ENCODE measurements at places on chromosomes 13 and 19. TPM values are rescaled to one million over a fixed set of nuclear protein-coding genes. Genes with fewer than 3 reads are reported as not detected.

Gene PDX1
- total RNA-seq = not detected

Gene IGFL4
- total RNA-seq = 0.70 TPM

Gene PRRG2
- total RNA-seq = 1.0 TPM

Gene COX7A1
- total RNA-seq = not detected

Gene GPC6
- 13.4 TPM for total RNA-seq

DNA sequence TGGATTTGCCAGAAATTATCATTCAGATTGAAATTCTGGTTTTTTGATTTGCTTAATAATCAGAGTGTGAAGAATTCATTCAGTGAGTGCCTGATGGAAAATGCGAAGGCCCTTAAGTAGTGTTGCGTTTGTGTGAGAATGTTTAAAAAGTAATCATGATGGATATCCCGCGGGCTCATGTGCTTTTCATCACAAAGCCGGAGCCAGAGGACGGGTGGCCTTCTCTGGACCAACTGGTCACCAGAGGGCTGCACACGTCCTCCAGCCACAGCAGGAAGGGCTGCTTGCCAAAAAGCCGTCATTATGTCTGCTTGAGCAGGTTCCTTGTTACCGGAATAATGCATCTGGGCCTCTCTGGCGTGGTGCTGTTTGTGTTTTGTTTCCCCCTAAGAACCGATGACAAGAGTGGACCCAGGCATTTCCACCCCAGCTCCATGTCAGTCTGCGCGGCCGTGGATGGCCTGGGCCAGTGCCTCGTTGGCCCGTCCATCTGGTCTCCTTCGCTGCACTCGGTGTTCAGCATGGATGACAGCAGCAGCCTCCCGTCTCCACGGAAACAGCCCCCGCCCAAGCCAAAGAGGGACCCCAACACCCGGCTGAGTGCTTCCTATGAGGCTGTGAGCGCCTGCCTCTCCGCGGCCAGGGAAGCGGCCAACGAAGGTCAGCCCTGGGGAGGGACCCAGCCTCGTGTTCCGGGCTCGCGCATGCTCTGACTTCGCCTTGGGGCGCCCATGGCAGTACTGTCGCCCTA is 497.7 kb downstream of the MYO16 start:
- H3K27me3 ChIP-seq = no peaks in the 10 kb centered on the region
- H3K4me1 ChIP-seq = peaks cover 46% of the 10 kb centered on the region
- DNase-seq = no peak
- no peak overlapping the region for H3K27ac ChIP-seq

DNA sequence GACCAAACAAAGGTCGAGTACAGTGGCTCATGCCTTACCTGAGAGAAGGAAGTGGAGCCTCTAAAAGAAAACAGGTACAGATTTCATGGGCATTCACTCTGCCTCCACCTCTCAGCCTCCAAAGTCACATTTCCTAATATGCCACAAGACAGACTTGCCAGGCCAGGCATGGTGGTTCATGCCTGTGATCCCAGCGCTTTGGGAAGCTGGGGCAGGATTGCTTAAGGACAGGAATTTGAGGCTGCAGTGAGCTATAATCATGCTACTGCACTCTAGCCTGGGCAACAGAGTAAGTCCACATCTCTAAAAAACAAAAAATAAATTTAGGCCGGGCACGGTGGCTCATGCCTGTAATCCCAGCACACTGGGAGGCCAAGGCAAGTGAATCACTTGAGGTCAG is 10.9 kb upstream of the DNMT1 start:
- no peak overlapping the region for H3K27ac ChIP-seq
- H3K4me3 ChIP-seq = no peak overlapping the region
- no peaks in the 10 kb centered on the region for H3K4me1 ChIP-seq
- no peak for DNase-seq
- H3K36me3 ChIP-seq = no peaks in the 10 kb centered on the region
- no peaks in the 10 kb centered on the region for H3K27me3 ChIP-seq

GRCh38 chr19:10593820-10594637 is 6.9 kb upstream of the AP1M2 start:
- no peaks in the 10 kb centered on the region for H3K36me3 ChIP-seq
- peak overlapping the region; percentile 57 for H3K27ac ChIP-seq
- no peak for DNase-seq
- H3K4me3 ChIP-seq = peak overlapping the region; percentile 28
- peaks cover 13% of the 10 kb centered on the region for H3K27me3 ChIP-seq

DNA sequence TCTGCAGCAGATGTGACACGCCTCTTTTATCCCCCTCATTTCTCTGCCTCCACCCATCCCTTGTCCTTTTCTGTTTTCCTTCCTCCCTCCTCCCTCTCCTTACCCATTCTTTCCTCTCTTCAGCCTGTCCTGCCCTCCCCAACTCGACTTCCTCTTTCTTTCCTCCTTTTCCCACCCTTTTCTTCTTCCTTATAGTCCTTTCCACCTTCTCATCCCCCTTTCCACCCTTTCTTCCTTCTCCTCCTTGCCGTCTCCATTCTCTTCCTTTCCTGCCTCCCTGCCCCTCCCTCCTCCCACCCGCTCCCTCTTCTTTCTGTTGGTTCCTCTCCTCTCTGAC is 688 bp upstream of the ZNF71 start:
- peaks cover 12% of the 10 kb centered on the region for H3K4me1 ChIP-seq
- DNase-seq = no peak
- H3K27ac ChIP-seq = no peak overlapping the region
- H3K36me3 ChIP-seq = peaks cover 42% of the 10 kb centered on the region
- peaks cover 5% of the 10 kb centered on the region for H3K27me3 ChIP-seq

GRCh38 chr13:51603716-51604115 is 19.5 kb downstream of the WDFY2 start:
- peaks cover 22% of the 10 kb centered on the region for H3K4me1 ChIP-seq
- H3K27ac ChIP-seq = no peak overlapping the region
- H3K36me3 ChIP-seq = peaks cover 14% of the 10 kb centered on the region
- DNase-seq = no peak

GRCh38 chr19:27753622-27754021 is 1459.3 kb downstream of the UQCRFS1 start:
- no peak overlapping the region for H3K4me3 ChIP-seq
- no peak overlapping the region for H3K27ac ChIP-seq
- DNase-seq = no peak
- no peaks in the 10 kb centered on the region for H3K4me1 ChIP-seq
- no peaks in the 10 kb centered on the region for H3K27me3 ChIP-seq
- peaks cover 9% of the 10 kb centered on the region for H3K36me3 ChIP-seq

GRCh38 chr19:4215807-4216206 is 13.5 kb upstream of the EBI3 start:
- no peaks in the 10 kb centered on the region for H3K36me3 ChIP-seq
- no peak overlapping the region for H3K4me3 ChIP-seq
- peaks cover 35% of the 10 kb centered on the region for H3K27me3 ChIP-seq
- no peaks in the 10 kb centered on the region for H3K4me1 ChIP-seq
- DNase-seq = no peak
- no peak overlapping the region for H3K27ac ChIP-seq

- peaks cover 12% of the 10 kb centered on the region for H3K36me3 ChIP-seq
- no peak for DNase-seq
- H3K27ac ChIP-seq = no peak overlapping the region
- peaks cover 46% of the 10 kb centered on the region for H3K4me1 ChIP-seq
These were observed 3.3 kb downstream of the PCDH17 start for GRCh38 chr13:57634839-57635165.

DNA sequence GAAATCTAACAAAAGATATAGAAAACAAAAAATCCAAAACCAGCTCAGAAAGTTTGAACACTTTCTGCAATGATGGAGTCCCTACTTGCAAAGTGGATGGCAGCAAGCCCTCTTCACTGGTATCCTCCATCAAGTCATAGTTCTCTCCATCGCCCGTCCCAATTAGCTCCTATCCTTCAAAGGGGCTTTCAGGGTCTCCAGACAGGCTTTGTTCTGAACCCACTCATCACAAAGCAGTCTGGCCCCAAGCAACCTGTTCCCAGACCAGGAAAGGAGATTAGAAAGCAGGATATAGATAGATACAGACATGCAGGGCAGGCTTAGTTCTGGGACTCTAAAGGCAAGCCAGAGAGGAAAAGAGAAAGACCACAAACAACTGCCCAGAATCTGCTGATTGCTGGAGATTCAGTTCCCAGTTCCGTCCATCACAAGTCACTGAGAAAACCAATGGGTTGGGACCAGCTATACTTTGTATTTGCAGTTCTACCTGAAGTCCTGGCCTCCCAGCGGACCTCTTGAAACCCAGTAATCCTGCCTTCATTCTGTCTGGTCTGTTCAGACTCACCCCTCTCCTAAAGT is 47.2 kb upstream of the EPHX3 start:
- H3K36me3 ChIP-seq = no peaks in the 10 kb centered on the region
- H3K4me1 ChIP-seq = peaks cover 63% of the 10 kb centered on the region
- H3K27me3 ChIP-seq = no peaks in the 10 kb centered on the region
- DNase-seq = no peak

GRCh38 chr19:35756377-35757230 is at the start of gene HSPB6:
TSS of gene HSPB6 (minus strand) at chr19:35757029. CDS start at chr19:35757008, 21 bp downstream.
- no peaks in the 10 kb centered on the region for H3K36me3 ChIP-seq
- H3K27ac ChIP-seq = peak within 1 kb of the TSS; percentile 90
- H3K27me3 ChIP-seq = peaks cover 2% of the 10 kb centered on the region
- H3K4me3 ChIP-seq = peak within 1 kb of the TSS; percentile 97
- DNase-seq = no peak

GRCh38 chr19:36152019-36152351 is 262 bp downstream of the COX7A1 start:
- no peak overlapping the region for H3K27ac ChIP-seq
- no peak for DNase-seq

- no peaks in the 10 kb centered on the region for H3K36me3 ChIP-seq
- no peak overlapping the region for H3K27ac ChIP-seq
- H3K4me3 ChIP-seq = no peak overlapping the region
- no peaks in the 10 kb centered on the region for H3K4me1 ChIP-seq
These were observed 14.1 kb upstream of the MYH14 start for GRCh38 chr19:50189331-50189730.

DNA sequence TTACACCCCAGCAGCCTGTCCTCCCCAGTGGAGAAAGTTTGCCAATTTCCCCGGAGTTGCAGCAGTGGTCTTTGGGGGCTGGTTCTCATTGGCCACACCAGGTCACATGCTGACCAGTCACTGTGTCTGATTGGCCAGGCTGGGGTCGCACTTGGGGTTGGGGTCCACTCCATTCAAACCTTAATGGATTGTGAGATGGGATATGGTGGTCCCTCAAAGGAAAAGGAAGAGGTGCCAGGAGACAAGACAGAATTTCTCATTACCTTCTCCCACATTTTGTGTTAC is 3.4 kb downstream of the PPM1N start:
- peak overlapping the region; percentile 61 for H3K4me3 ChIP-seq
- H3K4me1 ChIP-seq = peaks cover 23% of the 10 kb centered on the region
- no peak for DNase-seq
- H3K36me3 ChIP-seq = no peaks in the 10 kb centered on the region

- peaks cover 21% of the 10 kb centered on the region for H3K4me1 ChIP-seq
- DNase-seq = no peak
- H3K27ac ChIP-seq = no peak overlapping the region
- no peak overlapping the region for H3K4me3 ChIP-seq
- H3K27me3 ChIP-seq = no peaks in the 10 kb centered on the region
These were observed 134.0 kb downstream of the COG6 start for GRCh38 chr13:39789451-39789850.

DNA sequence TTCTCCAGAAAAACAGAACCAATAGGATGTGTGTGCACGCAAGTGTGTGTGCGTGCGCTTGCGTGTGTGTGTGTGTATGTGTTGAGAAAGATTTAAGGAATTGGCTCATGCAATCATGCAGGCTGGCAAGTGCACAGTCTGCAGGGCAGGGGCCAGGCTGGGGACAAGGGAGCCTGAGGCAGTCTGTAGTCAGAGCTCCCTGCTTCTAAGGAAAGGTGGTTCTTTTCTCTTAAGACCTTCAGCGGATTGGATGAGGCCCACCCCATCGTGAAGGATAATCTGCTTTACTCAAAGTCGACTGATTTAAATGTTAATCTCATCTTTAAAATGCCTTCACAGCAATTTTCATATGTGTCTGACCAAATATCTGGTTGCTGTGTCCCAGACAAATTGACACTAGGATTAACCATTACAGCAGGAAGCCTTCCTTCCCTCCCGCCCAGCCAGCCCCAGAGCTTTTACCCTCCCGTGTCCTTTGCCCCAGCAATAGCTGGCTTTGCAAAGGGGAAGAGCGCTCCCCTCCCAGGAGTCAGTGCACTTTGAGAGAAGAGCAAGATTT is 15.0 kb upstream of the NAXD start:
- no peak overlapping the region for H3K4me3 ChIP-seq
- peaks cover 3% of the 10 kb centered on the region for H3K36me3 ChIP-seq
- peak overlapping the region; percentile 57 for H3K27ac ChIP-seq
- H3K27me3 ChIP-seq = no peaks in the 10 kb centered on the region

DNA sequence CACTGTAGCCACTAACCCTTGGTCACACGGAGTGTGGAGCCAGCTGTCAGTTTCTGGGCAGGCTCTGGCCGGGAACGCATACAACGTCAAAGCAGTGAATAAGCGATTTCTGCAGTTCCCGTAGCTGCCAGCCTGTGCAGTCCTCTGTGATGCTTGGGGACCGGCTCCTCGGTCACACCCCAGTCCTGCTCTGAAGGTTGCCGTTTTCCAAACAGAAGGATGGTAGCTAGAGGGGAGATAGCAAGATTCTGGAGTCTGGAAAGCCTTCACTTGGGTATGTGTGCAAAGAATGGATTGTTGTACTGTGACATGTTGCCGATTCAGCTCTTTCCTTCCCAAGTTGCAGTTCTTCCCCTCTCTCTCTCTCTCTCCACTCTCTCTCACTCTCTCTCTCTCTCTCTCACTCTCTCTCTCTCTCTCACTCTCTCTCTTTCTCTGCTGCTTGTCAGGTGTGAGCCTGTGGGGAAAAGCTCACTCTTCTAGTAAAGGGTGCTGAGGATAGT is 38.7 kb upstream of the C1QTNF9 start:
- no peaks in the 10 kb centered on the region for H3K27me3 ChIP-seq
- H3K4me1 ChIP-seq = peaks cover 43% of the 10 kb centered on the region
- peak overlapping the region; percentile 81 for H3K27ac ChIP-seq
- DNase-seq = peak; percentile 39
- peak overlapping the region; percentile 47 for H3K4me3 ChIP-seq
- peaks cover 2% of the 10 kb centered on the region for H3K36me3 ChIP-seq

GRCh38 chr19:31338069-31338776 is 11.0 kb downstream of the TSHZ3 start:
- DNase-seq = peak; percentile 48
- H3K27ac ChIP-seq = peak overlapping the region; percentile 72
- peaks cover 38% of the 10 kb centered on the region for H3K27me3 ChIP-seq
- no peaks in the 10 kb centered on the region for H3K36me3 ChIP-seq

- no peaks in the 10 kb centered on the region for H3K36me3 ChIP-seq
- peak overlapping the region; percentile 60 for H3K4me3 ChIP-seq
- DNase-seq = peak; percentile 81
- peaks cover 31% of the 10 kb centered on the region for H3K27me3 ChIP-seq
- no peak overlapping the region for H3K27ac ChIP-seq
These were observed 21.8 kb downstream of the OLFM2 start for GRCh38 chr19:9914315-9915207.

DNA sequence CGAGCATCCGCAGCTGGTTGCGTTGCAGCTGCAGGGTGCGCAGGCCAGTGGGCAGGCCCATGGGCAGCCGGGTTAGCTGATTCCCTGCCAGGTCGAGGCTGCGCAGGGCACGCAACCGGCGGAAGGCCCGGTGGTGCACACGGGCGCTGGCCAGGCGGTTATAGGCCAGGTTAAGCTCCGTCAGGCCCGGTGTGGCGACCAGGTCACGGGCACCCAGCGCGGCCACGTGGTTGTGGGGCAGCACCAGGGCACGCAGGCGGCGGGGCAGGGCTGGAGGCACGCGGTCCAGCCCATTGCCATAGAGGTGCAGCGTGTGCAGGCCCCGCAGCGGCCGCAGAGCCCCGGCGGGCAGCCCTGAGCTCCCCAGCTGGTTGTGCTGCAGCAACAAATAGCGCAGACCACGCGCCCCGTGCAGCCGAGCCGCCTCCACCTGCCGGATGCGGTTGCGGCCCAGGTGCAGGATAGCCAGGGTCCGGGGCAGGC is 5.3 kb downstream of the PODNL1 start:
- H3K27me3 ChIP-seq = peaks cover 5% of the 10 kb centered on the region
- H3K36me3 ChIP-seq = peaks cover 4% of the 10 kb centered on the region
- H3K27ac ChIP-seq = no peak overlapping the region
- no peak overlapping the region for H3K4me3 ChIP-seq
- DNase-seq = no peak

All from neural crest cell (in vitro differentiated cells).